Activated CD8-positive, alpha-beta memory T cell treated with anti-CD3 and anti-CD28 coated beads for 48 hours (primary cell): ENCODE measurements at places on chromosomes 2 and 18.

DNA sequence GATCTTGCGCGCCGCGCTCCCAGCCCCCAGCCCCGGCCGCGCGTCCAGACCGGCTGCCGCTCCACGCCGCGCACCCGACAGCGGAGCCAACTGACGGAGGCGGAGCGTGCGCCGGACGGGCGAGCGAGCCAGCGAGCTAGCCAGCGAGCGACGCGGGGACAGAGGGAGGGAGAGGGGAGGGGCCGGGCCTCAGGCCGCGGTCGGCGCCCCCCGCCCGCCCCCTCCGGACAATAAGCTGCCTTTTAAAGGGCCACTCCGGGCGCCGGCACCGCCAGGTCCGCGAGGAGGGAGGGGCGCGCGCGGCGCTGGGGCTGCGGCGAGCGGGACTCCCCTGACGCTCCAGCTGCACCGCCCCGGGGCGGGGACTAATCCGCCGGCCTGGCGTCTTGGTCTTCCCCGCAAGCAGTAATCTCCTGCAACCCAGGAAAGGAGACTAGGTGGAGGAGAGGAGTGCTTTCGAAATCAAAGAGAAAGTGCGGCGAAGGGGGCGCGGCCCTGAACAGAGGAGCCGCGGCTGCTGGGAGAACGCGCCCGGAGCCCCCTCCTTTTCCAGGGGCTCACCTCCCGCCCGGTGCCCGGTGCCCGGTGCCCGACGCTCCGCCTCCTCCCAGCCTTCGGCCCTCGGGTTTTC, at the start of gene BIN1:
Gene BIN1 (minus strand): TSS at position 164 of the 631 bp plus-strand sequence. CDS start 211 bp downstream, outside the sequence.
- DNase-seq = peak; percentile 43

DNA sequence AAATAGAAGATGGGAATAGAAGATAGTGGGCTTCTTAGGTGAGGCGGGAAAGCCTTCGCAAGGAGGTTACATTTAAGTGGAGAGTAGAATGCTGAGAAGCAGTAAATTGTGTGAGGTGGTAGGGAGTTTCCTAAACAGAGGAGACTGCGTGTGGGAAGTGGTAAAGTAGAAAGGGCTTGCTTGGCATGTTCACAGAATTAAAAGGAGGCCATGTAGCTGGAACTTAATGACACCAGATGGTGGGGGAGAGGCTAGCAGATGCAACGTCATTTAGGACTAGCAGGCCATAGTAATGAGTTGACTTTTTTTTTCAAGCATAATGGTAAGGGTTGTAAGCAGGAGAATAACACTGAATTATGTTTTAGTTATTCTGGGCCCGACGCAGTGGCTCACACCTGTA, 13.0 kb upstream of the RTN4 start:
- no peak for DNase-seq

DNA sequence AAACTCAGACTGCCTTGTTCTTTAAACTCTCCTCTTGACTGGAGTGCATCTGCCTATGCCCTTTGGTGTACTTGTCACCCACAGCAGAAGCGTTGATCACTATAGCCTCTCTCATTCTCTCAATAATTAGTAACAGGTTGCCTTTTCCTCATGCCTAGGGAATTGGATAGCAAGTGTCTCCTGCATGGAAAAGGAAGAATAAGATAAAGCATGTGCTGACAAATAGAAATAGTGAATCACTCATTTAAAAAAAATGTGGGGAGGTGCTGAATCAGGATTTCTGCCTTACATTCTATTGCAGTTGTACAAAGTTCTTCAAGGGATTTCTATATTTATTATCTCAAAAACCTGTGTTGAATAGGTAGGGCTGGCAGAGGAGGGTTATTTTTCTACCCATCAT, 323.0 kb downstream of the TXNL1 start:
- DNase-seq = no peak

DNA sequence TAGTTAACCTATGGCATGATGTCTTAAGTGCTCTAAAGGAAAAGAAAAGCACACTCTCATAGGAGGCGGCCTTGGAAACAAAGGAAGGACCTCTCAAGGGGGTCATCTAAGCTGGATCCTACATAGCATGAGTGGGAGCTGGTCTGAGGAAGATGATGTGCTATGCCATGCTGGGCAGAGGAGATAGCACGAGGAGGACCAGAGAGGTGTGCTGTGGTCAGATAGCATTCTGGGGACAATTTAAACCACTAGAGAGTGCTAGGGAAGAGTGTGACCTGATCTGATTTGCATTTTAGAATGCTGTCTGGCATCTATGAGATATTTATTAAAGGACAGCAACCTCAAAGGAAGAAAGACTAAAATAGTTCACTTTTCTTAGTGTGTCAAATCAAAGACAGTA, 910.1 kb upstream of the CELF4 start:
- no peak for DNase-seq

- no peak for DNase-seq
Measured at GRCh38 chr18:413233-413632, 87.3 kb downstream of the COLEC12 start.

GRCh38 chr2:54909001-54909400, 141.2 kb downstream of the RTN4 start:
- DNase-seq = no peak

- no peak for DNase-seq
Measured at GRCh38 chr2:222952204-222952603, 91.4 kb downstream of the ACSL3 start.

DNA sequence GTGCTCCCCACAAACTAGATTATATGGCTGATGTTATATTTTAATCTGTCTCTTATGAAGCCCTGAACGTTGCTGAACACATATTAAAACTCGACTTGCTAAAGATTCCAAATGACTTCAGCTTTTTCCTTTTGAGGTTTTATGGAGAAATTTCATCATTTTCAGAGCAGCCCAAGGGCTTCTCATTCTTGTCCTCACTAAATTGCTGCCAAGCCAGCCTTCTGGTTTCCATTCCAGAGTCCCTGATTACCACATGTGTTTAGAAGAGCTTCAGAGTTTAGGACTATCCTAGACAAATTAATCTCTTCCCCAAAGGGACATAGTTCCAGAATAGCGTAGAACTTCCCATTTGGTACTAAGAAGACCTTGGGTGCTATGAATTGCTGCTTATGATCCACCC, 77.8 kb upstream of the CCDC195 start:
- DNase-seq = no peak
